ENCODE measurements at places on chromosomes 4 and X.

DNA sequence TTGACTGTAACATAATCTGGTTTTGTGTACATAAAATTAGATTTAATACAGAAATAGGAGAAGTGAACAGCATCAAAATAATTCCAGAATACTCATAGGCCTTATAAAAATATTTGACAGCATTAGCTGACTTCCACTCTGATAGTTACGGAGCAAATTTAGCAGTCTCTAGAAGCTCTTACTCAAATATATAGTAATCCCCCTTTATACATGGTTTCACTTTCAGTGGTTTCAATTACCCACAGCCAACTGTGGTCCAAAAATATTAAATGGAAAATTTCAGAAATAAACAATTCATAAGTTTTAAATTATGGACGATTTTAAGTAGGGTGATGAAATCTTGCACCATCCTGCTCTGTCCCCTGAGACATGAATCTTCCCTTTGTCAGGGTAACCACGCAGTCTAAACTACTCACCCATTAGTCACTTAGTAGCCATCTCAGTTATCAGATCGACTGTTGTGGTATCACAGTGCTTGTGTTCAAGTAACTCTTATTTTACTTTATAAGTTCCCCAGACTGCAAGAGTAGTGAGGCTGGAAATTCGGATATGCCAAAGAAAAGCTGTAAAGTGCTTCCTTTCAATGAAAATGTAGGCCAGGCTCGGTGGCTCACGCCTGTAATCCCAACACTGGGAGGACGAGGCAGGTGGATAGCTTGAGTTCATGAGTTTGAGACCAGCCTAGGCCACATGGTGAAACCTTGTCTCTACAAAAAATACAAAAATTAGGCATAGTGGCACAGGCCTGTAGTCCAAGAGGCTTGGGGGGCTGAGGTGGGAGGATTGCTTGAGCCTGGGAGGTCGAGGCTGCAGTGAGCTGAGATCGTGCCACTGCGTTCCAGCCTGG, 17.2 kb upstream of the RTL9 start:
- peak; percentile 85 for DNase-seq

GRCh38 chr4:56272003-56272402, 115.3 kb downstream of the AASDH start:
- no peak for DNase-seq

GRCh38 chr4:145177511-145177905, 2.9 kb downstream of the OTUD4 start:
- DNase-seq: peak; percentile 49

- no peak for DNase-seq
These were observed 265.0 kb upstream of the FAT4 start for GRCh38 chr4:125049711-125050110.

GRCh38 chrX:14817571-14817970, 55.3 kb downstream of the FANCB start:
- no peak for DNase-seq

GRCh38 chr4:120659616-120660170, 262.8 kb downstream of the PRDM5 start:
- no peak for DNase-seq

GRCh38 chr4:186015212-186015817, 53.6 kb upstream of the TLR3 start:
- no peak for DNase-seq

DNA sequence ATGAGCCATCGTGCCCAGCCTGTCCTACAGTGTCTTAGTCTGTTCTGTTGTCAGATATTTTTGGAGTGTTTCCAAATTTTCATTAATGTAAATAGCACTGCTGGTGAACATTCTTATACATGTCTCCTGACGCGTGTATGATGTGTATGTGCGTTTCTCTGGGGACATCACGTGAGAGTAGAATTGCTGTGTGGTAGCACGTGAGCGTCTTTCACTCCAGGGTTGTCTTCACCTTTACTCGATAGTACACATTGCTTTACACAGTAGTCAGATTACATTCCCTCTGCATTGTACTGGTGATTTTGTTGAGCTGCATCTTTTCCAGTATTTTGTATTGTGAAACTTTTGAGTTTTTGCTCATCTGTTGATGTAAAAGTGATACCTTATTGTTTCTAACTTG, 60.0 kb downstream of the ARHGAP10 start:
- no peak for DNase-seq
